Stimulated activated naive B cell treated with anti-CD40 and anti-IgM and Interleukin-4, amounts not matched to agents 10 μg/mL and 1 μg/mL and 100 μg/mL, for 72 hours (primary cell): ENCODE measurements at places on chromosomes 2 and 18.
A peak's percentile ranks its signal among the peaks of the same experiment; 100 is the strongest.

GRCh38 chr2:207135340-207135739 lies 30.4 kb downstream of the KLF7 start:
- DNase-seq = no peak

- DNase-seq = peak; percentile 47
Observed at GRCh38 chr2:88350331-88351248, 101.9 kb downstream of the FOXI3 start.

DNA sequence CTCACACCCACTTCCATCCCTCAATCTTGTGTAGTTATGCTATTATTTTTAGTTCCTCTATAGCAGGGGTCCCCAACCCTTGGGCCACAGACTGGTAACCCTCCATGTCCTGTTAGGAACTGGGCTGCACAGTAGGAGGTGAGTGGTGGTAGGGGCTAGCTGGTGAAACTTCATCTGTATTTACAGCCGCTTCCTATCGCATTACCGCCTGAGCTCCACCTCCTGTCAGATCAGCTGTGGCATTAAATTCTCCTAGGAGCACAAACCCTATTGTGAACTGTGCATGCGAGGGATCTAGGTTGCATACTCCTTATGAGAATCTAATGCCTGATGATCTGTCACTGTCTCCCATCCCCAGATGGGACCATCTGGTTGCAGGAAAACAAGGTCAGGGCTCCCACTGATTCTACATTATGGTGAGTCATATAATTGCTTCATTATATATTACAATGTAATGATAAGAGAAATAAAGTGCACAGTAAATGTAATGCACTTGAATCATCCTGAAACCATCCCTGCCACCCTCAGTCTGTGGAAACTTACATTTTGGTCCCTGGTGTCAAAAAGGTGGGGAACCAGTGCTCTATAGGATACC lies 1.6 kb upstream of the RAB11FIP5 start:
- DNase-seq = no peak

GRCh38 chr2:28592481-28592880 lies 96.6 kb downstream of the PLB1 start:
- no peak for DNase-seq

DNA sequence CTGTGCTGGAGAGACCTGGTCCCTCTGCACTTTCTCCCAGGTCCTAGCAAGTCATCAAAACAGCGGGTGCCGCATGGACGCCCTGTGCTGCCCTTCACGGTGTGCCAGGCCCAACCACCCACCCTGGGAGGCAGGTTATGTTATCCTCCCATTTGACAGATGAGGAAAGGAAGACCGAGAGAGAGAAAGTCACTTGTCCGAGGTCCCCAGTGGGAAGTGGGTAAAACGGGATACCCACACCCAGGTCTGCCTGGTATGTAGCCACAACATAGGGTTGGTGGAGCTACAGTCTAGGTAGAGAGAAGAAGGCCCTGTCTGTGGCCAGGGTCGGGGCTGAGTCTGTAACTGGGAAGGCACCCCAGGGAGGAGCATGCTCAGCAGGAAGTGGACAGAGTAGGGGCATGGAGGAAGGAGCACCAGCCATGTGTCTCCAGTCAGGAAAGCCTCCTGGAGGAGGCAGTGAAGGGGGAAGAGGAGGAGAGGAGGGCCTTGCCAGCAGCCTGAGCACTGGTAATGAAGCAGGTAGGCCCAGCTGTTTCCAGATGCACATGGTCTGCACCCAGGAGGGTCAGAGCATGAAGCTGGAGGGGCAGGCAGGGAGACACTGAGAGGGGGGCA lies 98.4 kb downstream of the ZFP36L2 start:
- DNase-seq = no peak

DNA sequence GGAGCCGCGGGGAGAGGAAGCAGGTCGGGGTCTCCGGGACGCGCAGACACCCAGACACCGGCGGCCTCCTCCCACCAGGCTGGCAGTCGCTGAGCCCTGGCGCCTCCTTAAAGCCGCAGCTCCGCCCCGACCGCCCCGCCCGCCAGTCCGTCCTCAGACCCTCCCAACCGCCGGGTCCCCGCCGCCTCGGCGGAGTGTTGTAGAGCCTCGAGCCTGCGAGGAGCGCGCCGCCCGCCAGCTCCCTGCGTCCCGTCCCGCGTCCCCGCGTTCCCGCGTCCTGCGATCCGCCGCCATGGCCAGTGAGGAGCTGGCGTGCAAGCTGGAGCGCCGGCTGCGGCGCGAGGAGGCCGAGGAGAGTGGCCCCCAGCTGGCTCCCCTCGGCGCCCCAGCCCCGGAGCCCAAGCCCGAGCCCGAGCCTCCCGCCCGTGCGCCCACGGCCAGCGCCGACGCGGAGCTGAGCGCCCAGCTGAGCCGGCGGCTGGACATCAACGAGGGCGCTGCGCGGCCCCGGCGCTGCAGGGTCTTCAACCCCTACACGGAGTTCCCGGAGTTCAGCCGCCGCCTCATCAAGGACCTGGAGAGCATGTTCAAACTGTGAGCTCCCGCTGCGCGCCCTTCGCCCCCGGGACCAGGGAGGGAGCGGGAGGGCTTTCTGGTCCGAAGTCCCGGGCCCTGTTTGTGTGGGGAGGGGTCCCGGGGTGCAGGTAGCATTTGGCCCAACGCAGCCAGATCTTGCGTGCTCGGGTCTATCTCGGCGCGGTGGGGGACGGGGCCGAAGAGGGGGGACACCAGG lies at the start of gene EFHD1:
TSS of gene EFHD1 (plus strand) at position 192 of the 793 bp plus-strand sequence. CDS start at position 293, 101 bp downstream.
- DNase-seq = peak; percentile 17

DNA sequence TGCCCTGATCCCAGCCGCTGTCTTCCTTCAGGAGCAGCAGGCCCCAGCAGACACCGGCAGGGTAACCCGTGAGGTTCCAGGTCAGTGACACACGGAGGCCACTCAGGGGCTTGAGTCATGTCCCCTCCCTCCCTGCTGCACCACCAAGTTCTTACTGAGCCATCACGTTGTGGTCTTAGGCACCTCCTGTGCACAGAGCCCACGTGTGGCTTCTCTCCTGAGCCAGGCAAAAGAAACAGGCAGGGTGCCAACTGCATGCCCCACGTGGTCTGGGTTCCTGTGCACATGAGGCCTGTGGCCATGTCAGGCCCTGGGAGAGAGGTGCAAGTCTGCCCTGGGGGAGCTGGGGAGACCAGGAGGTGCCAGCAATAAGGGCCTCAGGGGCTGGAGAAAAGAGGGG lies 264.8 kb downstream of the KLHL29 start:
- no peak for DNase-seq

- no peak for DNase-seq
Observed at GRCh38 chr2:107028661-107029060, 142.7 kb upstream of the ST6GAL2 start.

- DNase-seq = no peak
Observed at GRCh38 chr2:49796266-49796665, 642.0 kb upstream of the FSHR start.

DNA sequence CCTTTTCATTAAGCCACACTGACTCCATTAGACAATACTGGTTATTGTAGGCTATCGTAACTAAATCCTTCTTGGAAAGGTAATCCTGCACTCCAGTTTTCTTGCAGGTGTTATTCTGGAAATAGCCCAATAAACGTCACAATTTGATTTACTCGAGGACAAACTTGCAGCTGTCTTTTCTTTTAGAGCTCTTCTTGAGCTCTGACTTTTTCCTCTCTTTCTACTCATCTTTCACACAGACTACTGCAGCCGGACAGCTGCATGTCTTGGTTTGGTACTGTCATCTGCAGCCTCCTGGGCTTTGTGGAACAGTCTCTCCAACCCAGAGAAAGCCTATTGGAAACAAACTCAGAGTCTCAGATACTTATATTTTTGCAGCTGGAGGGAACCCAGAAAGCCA lies 23.0 kb upstream of the MSGN1 start:
- no peak for DNase-seq

DNA sequence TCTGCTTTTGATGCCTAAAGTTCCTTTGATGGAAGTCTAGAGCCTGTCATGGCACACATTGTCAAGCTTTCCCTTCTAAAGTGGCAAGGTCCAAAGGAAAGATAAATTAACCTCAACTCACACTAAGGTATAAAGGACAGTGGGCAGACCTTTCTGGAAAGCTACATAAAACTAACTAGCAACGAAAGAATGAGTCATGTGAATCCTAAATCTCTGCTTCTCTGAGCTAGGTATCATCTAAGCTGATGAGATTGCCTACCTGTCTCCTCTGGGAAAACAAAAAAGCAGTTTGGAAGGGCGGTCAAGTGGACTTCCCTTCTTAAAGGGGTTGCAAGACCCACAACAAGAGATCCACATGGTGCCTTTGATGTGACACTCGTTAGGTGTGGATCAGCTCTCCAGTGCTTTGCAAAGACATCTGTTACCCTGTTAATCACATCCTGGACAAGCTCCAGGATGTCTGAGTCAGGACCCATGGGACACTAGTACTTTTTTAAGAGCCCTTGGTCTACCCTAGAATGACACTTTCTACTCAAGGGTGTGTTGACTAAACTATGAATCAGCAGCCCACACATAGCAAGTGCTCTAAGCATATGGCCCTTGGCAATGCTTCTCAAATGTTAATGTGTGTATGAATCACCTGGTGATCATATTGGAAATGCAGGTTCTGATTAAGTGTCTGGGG lies 173.5 kb downstream of the ALK start:
- peak; percentile 4 for DNase-seq

- DNase-seq = no peak
Observed at GRCh38 chr2:38483776-38484501, 106.9 kb upstream of the ATL2 start.

DNA sequence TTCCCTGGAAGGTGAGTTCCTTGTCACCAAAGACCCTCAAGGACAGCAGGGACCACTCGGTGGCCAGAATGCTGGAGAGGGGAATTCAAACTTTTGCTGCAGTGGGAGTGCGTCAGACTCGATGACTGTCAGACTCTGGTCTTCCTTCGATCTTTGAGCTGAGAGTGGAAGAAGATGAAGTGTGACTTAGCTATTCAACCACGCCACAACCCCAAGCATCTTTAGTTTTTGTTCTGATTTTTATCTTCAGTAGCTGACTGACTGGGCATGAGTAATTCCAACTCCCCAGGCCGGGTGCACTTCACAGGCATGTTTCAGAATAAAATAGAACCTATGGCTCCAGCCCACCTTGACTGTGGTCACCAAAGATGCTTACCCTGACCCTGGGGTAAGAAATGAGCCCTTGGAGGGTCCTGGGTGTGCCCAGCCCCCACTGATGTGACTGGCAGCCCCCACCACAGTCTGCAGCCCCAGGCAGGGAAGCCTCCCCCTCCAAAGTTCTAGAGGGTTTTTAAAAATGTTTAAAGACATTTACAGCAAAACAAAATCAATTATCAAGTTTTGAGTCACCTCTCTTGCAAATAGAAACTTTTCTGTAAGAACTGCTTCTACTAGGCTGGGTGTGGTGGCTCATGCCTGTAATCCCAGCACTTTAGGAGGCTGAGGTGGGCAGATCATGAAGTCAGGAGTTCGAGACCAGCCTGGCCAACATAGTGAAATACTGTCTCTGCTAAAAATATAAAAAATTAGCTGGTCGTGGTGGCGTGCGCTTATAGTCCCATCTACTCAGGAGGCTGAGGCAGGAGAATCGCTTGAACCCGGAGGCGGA lies 24.9 kb upstream of the YWHAQ start:
- no peak for DNase-seq

DNA sequence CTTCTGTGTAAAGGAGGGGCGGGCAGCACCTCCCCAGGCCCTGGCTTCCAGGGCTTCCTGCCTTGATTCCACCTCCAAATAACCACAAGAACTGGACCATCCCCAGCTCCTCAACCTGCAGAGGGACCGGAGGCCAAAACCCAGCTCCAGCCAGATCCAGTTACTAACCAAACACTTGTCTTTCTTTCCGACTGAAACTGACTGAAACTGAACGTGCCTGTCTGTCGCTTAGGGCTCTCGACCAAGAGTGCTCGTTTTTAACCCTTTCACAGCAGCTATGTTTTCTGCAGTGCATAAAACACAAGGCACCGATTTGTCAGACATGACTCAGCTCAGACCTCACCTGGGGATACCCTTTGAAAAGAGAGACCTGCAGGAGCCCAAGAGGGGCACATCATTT lies 249.9 kb upstream of the SIX2 start:
- no peak for DNase-seq

DNA sequence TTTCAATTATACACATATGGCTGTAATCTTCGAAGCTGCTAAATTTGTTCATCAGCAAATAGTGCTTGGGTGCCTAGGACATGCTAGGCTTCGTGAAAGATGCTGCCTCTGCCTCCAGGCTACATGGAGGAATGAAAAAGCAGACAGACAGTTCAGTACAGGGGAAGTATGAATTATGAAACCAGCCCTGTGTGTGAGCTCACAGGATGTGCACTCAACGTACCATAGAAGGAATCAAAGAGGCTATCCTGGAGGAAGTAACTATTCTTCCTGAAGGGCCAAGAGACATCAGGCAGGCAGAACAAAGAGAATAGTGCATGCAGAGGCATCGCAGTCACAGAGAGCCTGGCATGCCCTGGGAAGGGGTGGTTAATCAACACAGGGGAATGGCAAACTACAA lies 61.4 kb downstream of the DYM start:
- DNase-seq = no peak

GRCh38 chr2:157746234-157746950 lies 117.7 kb upstream of the ACVR1C start:
- DNase-seq = no peak

DNA sequence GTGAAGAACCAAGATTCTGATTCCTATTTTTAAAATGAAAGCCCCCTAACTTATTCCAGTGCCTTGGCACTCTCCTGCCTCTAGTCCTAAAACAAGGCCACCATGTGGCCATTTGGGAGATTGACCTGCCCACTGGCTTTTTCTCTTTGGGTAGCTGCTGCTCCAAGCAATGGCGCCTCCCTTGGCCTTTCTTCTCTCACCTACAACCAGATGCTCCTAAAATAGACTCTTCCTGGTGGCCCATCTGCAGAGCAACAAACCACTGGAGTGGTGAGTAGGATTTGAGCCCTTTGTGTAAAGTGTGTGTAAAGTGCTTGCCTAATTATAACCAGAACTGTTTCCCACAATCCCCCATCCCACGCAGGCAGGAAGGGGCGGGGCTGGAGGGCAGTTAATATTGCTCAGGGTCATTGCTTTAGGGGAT lies 114.2 kb downstream of the FHOD3 start:
- no peak for DNase-seq
